ENCODE measurements at places on chromosomes 3 and 15.
A peak's percentile ranks its signal among the peaks of the same experiment; 100 is the strongest.

- DNase-seq = no peak
Observed at GRCh38 chr3:35071772-35072171, 567.6 kb upstream of the ARPP21 start.

DNA sequence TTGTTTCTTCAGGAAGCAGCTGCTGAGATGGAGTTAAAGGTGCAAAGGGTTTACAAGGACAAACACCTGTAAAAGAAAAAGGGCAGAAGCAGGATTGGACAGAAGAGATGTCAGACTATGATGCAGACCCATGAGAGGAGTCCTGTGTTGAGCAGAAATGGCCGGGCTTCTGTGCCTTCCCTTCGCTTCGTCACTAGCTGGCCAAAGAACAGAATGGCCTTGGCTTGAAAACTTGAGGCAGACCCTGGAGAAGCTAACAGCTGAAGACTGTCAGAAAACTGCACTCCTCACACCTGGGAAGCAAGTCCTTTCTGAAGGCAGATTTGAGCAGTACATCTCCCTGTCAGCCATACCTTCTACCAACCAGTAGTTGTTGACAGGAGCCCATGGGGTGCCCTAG, 8.4 kb upstream of the NMNAT3 start:
- DNase-seq = no peak

- DNase-seq = peak; percentile 9
Observed at GRCh38 chr3:98824256-98824655, 61.1 kb downstream of the ST3GAL6 start.

- DNase-seq = no peak
Observed at GRCh38 chr3:14771593-14772497, 46.9 kb upstream of the FGD5 start.

DNA sequence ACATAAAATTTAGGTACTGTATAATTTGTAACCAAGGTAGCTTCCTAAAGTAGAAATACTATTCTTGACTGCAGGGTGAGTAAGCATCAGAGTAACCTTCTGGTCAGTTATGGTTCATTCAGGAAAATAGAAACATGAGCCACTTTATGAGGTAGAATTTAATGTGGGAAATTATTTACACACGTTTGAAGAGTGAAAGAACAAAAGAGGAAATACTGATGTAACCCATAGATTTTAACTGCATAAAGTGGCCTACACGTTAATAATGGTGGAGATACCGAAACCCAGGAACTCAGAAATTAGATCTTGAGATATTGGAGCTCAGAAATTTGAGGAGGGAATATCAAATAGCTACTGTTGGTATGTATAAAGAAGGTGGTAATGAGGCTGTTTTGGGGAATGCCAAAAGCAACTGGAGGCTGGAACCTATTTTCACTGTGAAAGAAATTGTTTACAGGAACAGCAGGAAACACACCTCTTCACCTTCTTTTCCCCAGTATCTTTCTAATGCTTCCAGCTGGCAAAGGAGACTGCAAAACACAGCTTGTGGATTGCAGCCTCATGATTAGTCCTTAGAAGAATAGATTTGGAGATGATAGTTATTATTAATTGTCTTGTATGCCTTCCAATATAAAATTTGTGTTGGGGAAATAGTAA, 216.1 kb downstream of the DOCK3 start:
- no peak for DNase-seq

GRCh38 chr3:65503776-65504175, 534.9 kb downstream of the MAGI1 start:
- DNase-seq = no peak

- peak; percentile 63 for DNase-seq
Observed at GRCh38 chr3:109731639-109732473, 394.5 kb upstream of the DPPA4 start.

- no peak for DNase-seq
Observed at GRCh38 chr3:117104792-117105191, 395.2 kb downstream of the TUSC7 start.

- DNase-seq = no peak
Observed at GRCh38 chr3:3005146-3005744, 104.9 kb downstream of the IL5RA start.

GRCh38 chr3:179819379-179819778, 166.5 kb downstream of the USP13 start:
- DNase-seq = no peak

DNA sequence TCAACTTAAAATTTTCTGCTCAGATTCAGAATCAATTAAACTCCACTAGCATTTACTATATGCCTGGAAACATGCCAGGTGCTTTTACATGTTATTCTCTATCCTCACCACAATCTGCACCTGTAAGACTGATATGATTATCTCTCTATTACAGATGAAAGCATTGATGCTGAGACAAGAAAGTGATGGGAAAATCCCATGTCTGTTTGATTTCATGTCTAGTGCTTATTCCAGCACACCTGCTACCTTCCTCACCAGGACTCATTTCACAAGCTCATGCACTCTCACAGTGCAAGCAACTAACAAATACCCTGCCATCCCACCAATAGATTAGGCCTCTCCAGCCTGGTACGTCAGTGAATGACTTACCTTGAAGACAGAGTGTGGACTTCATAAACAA, 25.0 kb upstream of the BCL6 start:
- DNase-seq = no peak

GRCh38 chr3:108524537-108524936, 14.1 kb upstream of the MYH15 start:
- DNase-seq = no peak

GRCh38 chr3:46838301-46838700, 24.9 kb downstream of the MYL3 start:
- DNase-seq = no peak

GRCh38 chr15:76058714-76059319, 968 bp upstream of the TMEM266 start:
- DNase-seq = no peak

- DNase-seq = no peak
Observed at GRCh38 chr3:37190667-37191066, 16.3 kb upstream of the LRRFIP2 start.

DNA sequence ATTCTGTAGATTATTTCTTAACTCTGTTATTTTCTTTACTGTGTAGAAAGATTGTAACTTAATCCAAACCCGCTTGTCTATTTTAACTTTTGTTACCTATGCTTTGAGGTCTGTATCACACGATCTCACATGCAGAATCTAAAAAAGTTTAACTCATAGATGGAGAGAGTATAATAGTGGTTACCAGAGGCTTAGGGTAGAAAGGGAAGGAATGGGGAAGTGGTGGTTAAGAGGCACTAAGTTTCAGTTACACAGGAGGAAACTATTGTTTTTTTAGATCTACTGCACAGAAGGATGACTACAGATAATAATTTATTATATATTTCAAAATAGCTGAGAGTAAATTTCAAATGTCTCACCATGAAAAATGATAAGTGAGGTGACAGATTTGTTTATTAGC, 515.2 kb downstream of the RSL24D1 start:
- no peak for DNase-seq

DNA sequence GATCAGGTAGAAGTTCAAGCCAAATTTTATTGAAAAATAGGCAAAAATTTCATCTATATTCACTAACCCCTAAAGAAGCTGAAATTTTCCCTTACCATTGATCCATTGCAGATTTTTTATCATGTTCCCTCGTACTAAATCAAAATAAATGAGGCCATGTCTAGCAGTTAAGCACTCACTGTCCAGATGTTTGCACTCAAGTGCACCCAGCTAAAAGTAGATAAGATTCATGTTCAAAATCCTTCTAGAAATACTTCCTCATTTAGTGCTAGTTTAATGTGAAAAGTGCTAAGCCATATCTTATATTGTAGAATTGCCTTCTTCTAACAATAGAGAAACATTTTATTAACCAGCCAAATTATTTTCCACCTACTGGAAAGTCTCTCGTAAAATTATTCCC, 164.7 kb upstream of the UBE2E2 start:
- no peak for DNase-seq

- DNase-seq = no peak
Observed at GRCh38 chr3:161337311-161337710, 34.0 kb downstream of the SPTSSB start.

DNA sequence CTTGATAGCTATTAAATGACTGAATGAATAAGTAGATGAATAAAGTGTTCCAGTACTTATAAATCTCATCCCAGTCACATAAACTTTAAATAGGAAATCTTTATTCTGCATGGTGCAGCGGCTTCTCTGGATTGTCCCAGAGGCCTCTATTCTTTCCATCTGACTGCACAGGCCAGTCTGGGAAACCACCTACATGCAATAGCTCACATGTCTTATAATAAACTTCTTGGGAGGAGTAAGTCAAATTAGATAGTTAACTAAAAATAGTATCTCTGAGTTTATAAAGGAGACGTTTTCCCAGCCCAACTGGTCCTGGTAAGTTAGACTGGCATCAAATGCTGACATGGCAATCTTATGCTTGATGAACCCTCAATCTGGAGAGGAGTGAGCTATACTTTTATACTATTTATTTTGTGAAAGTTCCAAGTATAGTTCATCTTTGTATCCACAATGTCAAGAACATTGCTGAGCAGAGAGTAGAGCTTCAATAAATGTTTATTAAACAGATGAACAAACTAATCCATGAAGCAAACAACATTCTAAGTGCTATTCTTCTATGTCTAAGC, 417.6 kb downstream of the TIGIT start:
- no peak for DNase-seq

GRCh38 chr3:17047162-17047561, 162.4 kb downstream of the PLCL2 start:
- DNase-seq = no peak

GRCh38 chr3:184585545-184585944, 24.0 kb downstream of the EPHB3 start:
- DNase-seq = no peak

- peak; percentile 67 for DNase-seq
Observed at GRCh38 chr3:5304789-5305683, 117.5 kb downstream of the EDEM1 start.

- DNase-seq = no peak
Observed at GRCh38 chr3:98826126-98826525, 63.0 kb downstream of the ST3GAL6 start.

GRCh38 chr15:61119556-61119955, 109.5 kb downstream of the RORA start:
- DNase-seq = peak; percentile 66

DNA sequence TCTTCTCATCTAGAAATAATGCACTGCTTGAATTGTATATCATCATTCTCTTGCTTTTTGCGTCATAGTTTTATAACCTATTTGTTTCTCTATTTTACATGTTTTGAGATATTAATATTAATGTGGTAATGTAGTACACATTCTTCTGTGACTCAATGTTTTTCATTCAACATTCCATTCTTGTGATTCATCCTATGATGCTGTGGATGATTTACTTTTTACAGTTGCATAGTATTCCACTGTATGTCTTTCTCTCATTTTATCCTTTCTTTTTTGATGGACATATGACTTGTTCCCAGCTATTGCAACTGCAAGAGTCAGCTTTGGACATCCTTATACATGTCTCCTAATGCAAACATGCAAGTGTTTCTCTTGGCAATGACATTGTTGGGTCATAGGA, 20.6 kb upstream of the VEPH1 start:
- no peak for DNase-seq

DNA sequence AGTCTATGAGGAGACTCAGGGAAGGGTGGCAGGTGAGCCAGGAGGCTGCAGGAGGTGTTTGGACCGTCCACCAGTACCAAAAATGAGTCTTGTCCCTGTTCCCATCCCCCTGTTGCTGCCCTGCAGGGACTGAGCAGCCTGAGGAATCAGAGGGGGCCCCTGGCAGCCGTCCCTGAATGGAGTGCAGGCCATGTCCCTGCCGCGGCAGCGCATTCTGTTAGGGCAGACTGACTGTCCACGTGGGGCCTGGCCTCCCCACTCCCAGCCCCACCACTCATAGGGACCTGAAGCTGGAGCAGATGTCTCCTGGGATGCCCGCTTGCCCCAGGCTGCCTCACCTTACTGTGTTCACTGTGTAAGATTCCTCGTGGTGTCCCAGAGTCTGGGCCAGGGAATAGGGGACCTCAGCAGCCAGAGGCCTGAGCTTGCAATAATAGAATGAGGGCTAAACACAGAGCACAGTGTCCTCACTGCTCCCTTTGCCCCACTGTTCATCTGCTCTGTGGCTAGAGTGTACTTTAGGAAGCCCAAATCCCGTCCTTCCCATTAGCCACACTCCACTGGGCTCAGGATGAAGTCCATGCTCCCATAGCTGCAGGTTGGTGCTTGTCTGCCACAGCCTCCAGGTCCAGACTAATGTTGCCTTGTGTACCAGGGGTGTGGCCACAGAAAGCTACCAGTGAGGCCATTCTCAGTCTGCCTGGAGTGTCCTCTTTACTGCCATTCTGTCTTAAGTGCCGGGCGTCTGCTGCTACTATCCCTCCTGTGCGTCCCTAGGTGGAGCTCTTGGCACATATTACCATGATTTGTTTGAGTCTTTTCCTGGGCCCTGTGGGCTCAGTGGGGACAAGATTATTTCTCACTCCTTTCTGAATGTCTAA, 63.2 kb downstream of the HCN4 start:
- DNase-seq = peak; percentile 37

GRCh38 chr3:101687142-101687931, 819 bp upstream of the RPL24 start:
- DNase-seq = peak; percentile 50

DNA sequence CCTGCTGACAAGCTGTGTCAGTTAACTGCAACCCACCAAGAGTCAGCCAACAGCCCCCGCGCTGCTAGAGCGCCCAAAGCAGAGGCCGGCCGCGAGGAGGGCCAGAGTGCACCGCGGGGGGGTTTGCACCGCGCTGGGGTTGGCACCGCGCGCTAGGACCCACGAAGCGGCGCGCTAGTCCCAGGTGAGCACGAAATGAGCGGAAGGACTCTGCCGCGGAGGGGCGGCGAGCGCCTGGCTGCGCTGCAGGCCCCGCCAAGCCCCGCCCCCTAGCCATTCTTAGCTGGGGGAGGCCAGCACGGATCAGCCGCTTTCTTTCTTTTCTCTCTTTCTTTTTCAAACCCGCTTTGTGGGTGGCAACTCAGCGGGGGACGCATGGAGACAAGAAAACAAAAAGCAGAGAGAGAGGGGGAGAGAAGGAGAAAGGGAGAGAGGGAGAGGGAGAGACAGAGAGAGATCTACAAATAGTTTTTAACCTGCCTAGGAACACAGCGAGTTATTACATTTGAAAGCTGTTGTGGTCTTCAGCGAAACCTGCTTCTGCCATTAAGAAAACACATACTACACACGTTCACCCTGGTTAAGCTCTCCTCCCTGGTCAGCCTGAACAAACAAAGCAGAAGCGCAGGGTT, 6.9 kb upstream of the FOXB1 start:
- DNase-seq = peak; percentile 47

- DNase-seq = no peak
Observed at GRCh38 chr15:52067545-52067926, 45.0 kb downstream of the BCL2L10 start.

DNA sequence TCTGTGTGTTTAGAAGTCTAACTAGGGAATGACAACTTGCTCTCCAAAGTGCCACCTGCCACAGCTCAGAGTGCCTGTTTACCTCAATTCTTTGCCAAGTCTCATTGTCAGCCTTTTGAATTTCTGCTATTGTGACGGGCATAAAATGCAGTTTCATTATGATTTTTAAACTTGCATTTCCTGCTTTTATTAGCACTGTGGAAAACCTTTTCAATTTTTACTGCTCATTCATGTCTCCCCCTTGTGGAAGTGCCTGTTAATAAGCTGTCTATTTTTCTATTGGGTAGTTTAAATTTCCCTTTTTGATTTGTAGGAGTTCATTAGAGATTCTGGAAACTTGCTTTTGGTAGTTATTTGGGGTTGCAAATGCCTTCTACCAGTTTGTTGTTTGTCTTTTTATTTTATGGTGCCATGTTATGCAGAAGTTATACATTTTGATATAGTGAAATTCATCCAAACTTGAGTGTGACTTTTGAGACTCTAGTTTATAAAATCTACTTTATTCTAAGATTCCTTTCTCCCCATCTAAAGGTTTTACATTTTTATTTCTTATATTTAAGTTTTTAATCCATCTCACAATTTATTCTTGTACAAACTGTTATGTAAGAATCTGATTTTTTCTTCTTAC, 53.9 kb upstream of the FRMD4B start:
- DNase-seq = no peak

- DNase-seq = no peak
Observed at GRCh38 chr3:174812172-174812862, 46.8 kb upstream of the NAALADL2 start.
